Brain microvascular endothelial cell (primary cell): ENCODE measurements at places on chromosomes 12 and 14.
A peak's percentile ranks its signal among the peaks of the same experiment; 100 is the strongest.

DNA sequence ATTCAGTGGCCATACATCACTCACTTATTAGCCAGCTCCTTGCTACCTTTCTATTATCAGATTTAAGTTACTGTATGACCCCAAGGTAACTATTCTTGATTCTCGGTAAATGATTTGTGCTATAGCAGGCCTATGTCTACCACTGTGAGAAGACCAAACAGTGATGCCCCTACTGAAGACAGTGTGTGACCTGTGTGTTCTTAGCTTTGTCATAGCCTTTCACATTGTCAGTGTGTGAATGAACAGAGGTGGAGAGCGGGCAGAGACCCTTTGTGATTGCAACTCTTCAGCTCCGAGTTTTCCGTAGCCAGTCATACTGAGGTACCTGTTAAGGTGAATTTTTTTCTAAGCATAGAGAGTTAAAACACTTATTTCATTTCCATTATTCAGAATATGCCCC is 294.0 kb downstream of the LRFN5 start:
- no peak for DNase-seq

- DNase-seq = peak; percentile 47
Observed at GRCh38 chr14:61477712-61478462, 156.5 kb downstream of the PRKCH start.

DNA sequence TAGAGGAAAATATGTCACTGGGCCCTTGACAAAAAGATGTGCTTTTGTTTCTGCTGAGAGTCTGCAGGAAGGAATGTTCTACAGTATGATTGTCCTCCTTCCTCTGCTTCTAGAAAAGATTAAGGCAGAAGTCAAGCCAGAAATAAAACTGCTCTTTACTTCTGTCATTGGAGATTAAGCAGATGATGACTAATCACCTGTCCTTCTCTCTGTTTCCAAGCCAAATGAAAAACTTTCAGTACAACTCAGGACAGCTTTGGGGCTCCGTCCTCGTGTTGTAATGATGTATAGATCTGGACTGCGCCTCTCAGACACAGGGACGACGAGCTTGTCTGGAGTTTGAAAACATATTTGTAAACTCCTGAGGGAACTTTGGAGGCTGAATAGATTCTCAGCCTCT is 159.3 kb downstream of the DYRK2 start:
- no peak for DNase-seq

DNA sequence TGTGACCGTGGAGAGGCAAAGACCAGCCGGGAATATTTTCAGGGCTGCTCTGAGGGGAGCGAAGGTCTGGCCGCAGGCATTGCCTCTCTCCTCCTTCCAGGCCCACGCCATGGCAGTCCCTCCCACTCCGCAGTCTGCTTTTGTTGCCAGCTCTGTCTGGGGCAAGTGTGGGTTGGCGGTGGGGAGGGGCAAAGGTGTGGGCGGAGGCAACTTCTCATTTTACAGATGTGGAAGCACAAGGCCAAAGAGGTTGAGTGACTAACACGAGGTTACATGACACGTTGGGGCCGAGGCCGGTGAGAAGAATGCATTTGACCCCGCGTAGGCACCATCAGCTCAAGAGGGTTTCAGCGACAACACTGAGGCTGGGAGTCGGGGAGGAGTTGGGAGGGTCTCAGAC is 6.1 kb upstream of the FAIM2 start:
- DNase-seq = no peak

DNA sequence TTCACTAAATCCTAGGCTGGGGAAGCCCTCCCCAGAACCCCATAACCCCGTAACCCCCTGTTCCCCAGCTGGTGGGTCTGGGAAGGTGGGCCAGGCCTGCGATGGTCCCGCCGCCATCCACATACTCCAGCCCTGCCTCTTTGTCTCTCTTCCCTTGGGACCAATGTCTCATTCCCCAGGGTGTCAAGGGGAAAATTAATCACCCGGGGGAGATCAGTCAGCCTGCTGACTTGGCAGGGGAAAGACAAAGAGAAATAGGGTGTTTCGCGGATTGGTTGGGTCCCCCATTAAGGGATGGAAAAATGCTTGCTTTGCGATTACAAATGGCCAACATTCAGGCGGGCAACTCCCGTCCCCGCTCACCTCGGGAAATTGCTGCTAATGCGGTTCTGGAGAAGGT is 60.6 kb upstream of the LHX5 start:
- DNase-seq = no peak

DNA sequence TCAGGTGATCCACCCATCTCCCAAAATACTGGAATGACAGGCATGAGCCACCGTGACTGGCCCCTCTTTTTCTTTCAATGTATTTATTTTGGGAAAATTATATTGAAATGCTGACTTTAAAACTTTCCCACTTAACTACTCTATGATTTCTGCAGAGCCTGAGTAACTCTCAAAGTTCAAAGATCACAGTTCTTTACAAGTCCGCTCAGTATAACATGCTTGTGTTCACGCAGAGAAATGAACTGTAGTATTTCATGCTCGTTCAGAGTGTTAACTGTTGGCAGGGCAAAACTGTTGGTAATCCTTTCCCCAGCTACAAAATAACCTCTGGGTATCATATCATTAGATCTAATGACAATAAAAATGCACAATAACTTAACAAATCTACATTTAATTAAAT is 50.7 kb upstream of the ADAMTS20 start:
- DNase-seq = no peak

GRCh38 chr14:24817212-24818057 is 183.4 kb upstream of the GZMB start:
- no peak for DNase-seq

DNA sequence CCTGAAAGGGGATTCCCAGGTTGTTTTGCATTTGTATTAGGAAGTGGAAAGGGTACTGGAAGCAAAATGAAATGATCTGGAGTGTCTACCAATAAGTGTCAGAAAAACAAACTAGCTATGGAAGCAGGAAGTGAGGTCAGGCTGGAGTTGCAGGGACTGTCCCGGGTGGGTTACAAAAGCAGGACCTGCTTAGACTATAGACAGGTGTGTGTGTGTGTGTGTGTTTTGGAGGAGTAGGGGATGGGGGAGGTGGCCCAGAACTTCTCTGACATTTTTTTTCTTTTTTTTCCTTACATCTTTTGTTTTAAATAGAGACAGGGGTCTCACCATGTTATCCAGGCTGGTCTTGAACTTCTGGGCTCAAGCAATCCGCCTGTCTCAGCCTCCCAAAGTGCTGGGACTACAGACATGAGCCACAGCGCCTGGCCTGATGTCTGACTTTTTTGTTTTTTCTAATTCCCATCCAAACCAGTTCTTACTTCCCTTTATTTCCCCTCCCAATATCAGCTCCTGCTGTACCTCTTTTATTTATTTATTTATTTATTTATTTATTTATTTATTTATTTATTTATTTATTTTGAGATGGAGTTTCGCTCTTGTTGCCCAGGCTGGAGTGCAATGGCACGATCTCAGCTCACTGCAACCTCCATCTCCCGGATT is 512 bp upstream of the RND1 start:
- DNase-seq = no peak

DNA sequence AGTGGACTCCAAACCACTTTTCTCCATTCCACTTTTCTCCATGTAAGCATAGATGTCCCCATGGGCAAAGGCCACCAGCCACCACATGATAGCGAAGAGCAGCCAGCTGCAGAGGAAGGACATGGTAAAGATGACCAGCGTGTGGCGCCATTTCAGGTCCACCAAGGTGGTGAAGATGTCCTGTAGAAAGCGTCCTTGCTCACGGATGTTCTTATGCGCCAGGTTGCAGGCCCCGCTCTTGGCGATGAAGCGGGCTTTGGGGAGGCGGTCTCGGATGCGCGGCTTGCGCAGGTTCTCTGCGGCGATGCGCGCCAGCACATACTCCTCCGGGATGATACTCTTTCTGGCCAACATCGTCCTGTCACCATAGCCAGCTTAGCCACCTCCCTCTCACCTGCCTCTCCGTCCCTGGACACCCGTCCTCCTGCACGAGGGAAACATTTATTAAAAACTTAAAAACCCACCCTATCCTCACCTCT is 1.2 kb downstream of the KCNJ8 start:
- peak; percentile 27 for DNase-seq

DNA sequence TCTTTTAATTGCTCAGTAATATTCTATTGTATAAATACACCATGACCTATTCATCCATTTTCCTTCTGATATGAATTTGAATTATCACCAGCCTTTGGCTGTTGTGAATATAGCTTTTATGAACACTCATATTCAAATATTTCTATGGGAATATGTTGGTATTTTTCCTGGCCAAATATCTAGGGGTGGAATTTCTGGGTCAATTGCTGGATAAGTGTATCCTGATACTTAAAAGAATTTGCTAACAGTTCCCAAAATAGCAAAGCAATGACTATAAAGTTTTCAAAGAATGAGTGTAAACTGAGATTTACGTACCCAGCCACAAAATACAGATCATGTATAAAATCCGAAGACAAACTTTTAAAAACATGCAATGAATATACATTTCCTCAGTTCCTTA is 148.7 kb upstream of the CLEC14A start:
- no peak for DNase-seq

GRCh38 chr12:105449431-105449830 is 118.9 kb downstream of the C12orf75 start:
- DNase-seq = no peak

- DNase-seq = no peak
Observed at GRCh38 chr12:6074427-6074826, 50.0 kb downstream of the VWF start.

GRCh38 chr12:121096199-121096798 is 36.4 kb upstream of the P2RX7 start:
- no peak for DNase-seq

GRCh38 chr12:69885658-69886057 is 60.6 kb downstream of the MYRFL start:
- no peak for DNase-seq

DNA sequence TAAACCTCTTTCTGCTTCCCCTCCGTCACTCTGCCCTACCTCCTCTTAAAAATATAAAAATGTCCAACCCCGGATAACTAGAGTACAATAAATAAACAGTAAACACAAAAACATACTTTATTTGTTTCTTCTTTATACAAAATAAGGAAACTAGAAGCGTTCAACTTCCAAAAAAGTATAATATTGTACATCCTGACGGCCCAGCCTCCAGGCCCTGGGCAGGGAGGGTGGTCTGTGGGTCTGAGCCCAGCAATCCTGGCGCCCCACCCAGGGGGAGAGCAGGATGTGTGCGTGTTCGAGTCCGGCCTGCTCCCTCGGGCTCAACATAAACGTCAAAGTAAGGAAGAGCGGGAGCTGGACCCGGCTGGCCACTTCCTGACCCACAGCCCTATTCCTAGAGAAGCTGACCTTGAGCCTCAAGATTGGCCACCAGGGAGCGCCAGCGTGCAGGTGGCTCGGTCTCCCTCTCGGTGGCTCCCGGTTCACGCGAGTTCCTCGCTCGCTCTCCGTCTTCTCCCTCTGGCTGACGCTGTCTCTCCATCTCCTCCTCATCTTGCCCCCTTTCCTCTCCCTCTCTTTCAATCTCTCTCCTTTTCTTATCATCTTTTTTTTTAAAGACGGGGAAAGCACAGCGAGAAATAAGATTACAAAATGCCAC is 9.4 kb downstream of the LHX5 start:
- peak; percentile 56 for DNase-seq

DNA sequence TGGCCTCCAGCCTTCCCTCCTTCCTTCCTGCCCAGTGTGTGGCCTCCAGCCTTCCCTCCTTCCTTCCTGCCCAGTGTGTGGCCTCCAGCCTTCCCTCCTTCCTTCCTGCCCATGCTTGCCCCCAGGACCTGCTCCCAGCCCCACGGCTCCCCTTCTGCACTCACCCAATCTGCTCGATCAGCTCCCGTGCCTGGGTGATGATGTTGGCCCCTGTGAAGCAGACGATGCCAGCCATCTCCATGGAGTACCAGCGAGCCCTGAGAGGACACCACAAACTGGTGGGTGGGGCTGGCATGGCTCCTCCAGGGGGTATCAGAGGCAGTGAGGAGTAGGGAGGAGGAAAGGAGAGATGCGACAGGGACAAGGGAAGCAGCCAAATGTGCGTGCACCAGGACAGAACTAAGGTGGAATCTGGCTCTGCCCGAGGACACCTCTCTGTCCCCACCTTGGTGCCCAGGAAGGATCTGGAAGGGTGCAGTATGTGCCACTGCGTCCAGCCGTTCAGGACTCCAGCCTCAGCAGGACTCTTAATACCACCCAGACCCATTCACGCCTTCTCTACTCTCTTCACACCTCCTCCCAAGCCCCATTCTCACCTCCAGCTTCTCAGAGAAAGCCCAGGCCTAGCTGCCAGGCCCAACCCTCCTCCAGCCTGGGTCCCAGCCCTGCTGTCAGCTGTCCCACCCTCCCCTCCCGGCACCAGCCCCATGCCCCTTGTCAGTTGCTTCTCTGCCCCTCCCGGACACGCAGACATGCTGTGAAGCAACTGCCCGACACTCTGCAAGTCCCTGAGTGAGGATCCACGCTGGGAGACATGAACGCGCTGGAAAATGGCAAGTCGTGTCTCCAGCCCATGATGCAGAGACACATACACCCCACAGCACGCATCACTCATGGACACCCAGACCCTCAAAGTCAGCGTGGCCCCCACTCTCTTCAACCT is 22.7 kb downstream of the POLE start:
- no peak for DNase-seq

DNA sequence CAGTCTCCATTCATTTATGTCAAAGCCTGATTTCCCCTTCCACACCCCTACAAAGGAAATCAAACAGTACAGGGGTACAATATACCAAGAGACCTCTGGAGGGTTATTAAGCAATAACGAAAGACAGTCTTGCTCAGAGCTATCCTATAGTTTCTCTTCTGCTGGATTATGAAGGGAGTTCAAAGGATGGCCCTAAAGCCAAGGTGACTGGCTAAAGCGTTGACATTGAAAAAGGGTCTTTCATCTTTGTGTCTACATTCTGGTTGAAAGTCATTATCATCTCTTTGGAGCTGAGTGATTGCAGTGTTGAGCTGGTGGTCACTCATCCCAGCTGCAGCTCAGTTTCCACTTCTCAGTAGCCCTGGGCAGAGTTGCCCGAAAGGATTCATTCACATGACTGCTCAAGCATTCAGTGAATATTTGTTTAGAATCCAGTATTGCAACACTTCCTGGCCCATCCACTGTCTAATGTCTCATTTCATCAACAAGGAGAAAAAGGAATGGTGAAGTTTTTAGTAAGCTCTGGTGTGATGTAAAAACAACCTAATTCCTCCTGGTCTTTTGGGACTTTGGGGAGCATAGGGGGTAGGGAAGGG is 19.2 kb upstream of the TBX5 start:
- no peak for DNase-seq

DNA sequence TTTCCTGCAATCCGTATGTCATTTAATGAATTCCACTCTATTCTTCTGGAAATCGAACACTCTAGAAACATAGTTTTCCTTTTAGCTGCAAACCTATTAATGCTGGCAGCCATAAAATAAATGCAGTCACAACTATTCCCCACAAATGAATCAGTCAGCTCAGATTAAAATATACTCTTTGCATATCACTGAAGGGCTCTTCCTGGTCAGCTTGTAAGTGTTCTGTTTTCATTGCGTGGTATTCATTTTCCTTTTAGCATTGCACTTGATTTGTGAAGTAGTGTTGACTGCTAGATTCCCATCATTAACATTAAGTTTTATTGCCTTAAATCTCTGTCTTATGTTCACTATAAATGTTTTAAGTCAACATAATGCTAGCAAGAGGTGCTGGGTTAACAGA is 685.9 kb downstream of the DIO2 start:
- no peak for DNase-seq

- no peak for DNase-seq
Observed at GRCh38 chr12:126342866-126343265, 1277.6 kb downstream of the AACS start.
